HuH-7 (cell line): ENCODE measurements at places on chromosomes 7 and 10.

- DNase-seq, result no peak
Observed at GRCh38 chr10:98270073-98270740, 2.2 kb upstream of the LOXL4 start.

DNA sequence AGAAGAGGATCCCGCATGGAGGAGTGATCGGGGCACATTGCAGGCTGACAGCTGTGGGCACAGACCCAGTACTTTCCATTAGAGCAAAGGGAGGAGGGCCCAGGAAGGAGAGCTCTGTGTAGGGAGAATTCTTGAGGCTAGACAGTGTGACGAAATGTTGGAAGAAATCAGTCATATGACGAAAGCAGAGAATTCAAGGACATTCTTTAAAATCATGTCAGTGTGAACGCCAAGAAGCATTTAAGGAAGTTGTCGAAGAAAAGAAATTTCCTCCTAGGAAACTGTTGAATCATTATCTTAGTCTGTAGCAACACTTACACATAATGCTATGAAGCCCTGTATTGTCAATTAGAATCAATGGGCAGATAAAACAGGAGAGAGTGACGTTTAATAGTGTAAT, 191.3 kb upstream of the ADARB2 start:
- DNase-seq, result no peak

- no peak for DNase-seq
Observed at GRCh38 chr7:100556541-100556940, 17.2 kb downstream of the SAP25 start.

GRCh38 chr10:38146579-38147333, 52.6 kb downstream of the ZNF37A start:
- no peak for DNase-seq

DNA sequence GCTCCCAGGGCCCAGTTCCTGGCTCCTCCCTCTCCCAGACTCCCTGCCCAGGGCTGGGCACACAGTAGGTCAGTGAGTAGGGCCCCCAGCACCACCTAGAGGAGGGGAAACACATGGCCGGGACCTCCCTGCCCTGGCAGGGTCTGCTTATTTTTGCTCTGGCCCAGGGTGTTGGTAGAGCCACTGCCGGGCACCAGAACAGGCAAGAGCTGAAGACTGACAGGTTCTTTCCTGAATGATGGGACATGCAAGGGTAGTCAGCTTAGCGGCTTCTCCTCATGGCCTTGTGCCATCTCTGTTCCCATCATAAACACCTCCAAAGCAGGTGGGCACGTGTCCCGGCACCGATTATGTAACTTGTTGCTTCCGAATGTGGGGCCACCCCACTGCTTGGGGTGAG, 86.5 kb downstream of the NEURL1 start:
- DNase-seq, result no peak

DNA sequence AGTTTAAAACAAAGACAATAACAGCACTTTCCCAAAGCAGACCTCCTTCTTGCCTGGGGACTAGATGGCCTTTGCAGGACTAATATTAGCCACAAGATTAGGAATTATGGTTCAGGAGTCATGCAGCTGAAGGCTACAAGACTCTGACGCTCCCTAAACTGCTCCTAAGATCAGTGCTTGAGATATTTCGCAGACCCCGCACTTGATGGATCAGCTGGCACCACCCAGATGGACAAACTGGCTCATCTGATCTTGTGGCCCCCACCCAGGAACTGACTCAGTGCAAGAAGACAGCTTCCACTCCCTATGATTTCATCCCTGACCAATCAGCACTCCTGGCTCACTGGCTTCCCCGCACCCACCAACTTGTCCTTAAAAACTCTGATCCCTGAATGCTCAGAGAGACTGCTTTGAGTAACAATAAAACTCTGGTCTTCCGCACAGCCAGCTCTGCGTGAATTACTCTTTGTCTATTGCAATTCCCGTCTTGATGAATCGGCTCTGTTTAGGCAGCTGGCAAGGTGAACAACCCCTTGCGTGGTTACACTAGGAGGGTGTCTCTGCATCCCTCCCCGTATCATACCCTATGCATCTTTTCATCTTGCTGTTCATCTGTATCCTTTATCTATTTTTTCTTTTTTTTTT, 26.9 kb upstream of the NRBF2 start:
- no peak for DNase-seq

DNA sequence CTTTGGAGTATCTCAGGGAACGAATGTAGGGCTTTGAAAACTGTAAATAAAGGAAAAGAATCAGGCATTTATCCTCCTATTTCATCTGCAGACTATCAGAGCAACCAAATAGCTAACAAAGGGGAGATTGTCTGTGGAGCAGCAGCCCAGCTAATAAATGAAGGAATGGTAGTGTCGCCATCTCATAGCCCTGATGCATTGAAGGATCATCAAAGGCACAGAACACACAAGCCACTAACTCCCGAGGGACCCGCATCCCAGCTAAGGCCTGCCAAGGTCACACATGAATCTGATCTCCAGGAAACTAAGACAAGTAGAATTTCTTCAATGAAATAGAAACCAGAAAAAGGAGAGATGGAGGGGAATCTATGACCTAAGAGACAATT, 38.2 kb downstream of the CALML5 start:
- DNase-seq, result no peak

DNA sequence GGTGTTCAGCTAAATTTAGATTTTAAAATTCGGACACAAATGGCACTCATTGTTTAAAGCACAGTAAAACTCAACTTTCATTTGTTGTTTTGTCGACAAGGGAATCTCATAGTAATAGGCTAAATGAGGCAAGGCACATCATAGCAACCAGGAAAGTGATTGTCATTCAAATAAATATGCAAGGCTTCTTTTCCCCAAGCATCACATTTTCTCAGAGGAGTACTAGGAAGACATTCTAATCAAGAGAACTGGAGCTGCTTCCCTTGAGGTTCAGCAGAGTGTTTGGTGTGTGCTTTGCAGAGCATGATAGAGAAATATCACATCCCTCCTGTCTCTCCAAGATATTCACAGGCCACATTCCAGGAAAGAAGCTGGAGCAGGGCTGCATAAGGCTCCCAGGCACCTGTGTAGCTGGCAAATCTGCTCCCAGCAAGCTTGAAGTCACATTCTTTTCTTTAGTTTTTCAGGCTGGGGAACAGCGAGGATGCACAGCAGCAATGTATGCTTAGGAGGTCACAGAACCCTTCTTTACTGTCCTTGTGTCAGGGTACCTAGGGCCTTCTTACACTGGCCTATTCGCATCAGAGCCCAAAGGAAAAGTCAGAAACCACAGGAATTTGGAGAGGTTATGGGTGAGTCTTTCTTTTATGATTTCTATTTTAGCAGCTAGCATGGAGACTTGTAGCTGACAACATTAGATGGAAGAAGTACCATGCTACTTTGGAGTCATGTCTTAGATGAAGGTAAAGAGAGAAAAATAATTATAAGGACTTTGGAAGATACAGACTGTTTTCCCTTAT, 95.9 kb upstream of the HDAC9 start:
- no peak for DNase-seq

GRCh38 chr7:70627461-70627860, 504.5 kb upstream of the GALNT17 start:
- DNase-seq, result no peak
